Pancreas (tissue), 10 donors: ENCODE measurements at places on chromosomes 3 and 15. TPM values are rescaled to one million over a fixed set of nuclear protein-coding genes. Genes with fewer than 3 reads are reported as not detected.

The PP2D1 gene
- total RNA-seq, result not detected

The CCDC54 gene
- not detected for total RNA-seq

The FBXO22 gene
- total RNA-seq, result 12.8 TPM

The ADCY5 gene
- 10.4 TPM for total RNA-seq

The AADAC gene
- total RNA-seq, result 83.7 TPM

The PSMD2 gene
- 42.0 TPM for total RNA-seq

The DNAJA4 gene
- total RNA-seq, result 3.0 TPM

The NR2E3 gene
- not detected for total RNA-seq

The PPP1R14D gene
- not detected for total RNA-seq

DNA sequence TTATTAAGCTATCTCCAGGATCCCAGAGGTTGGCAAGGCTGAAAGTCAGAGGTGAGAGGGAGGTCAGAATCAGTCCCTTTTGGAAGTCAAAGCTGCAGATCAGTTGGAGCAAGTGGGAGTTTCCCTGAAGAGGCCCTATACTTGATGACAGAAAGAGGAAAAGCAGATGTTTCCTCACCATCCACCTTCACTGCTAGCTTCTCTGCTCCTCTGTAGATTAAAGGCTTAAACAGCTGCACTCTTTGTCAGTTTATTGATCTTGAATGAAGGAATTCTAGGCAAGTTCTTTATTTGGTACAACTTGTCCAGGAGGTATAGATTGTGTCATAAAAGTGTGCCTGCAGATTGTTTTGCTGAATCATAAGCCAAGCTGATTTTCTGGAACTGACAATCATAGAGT, 408.2 kb upstream of the TGFBR2 start:
- no peak overlapping the region for H3K27ac ChIP-seq
- H3K36me3 ChIP-seq, result no peaks in the 10 kb centered on the region
- no peaks in the 10 kb centered on the region for H3K4me1 ChIP-seq
- H3K4me3 ChIP-seq, result no peak overlapping the region
- no peak for DNase-seq

- peak overlapping the region; percentile 6 for H3K4me3 ChIP-seq
- H3K27ac ChIP-seq, result no peak overlapping the region
- no peak for DNase-seq
- no peaks in the 10 kb centered on the region for H3K27me3 ChIP-seq
- no peaks in the 10 kb centered on the region for H3K36me3 ChIP-seq
These were observed 59.3 kb upstream of the CHMP2B start for GRCh38 chr3:87167628-87168456.

DNA sequence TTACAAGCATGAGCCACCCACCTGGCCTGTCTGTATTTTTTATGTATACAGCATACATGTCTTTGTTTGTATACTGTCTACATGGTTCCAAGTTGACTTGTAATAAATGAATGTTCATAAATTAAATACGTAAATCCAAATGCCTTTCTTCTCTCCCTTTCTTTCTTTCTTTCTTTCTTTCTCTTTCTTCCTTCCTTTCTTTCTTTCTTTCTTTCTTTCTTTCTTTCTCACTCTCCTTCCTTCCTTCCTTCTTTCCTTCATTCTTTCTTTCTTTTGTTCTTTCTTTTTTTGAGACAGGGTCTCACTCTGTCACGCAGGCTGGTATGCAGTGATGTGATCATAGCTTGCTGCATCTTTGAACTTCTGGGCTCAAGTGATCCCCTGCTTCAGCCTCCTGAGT, 17.1 kb upstream of the ZNF710 start:
- H3K36me3 ChIP-seq, result no peaks in the 10 kb centered on the region
- H3K4me1 ChIP-seq, result no peaks in the 10 kb centered on the region
- H3K27me3 ChIP-seq, result no peaks in the 10 kb centered on the region
- no peak overlapping the region for H3K27ac ChIP-seq

- no peaks in the 10 kb centered on the region for H3K36me3 ChIP-seq
- H3K27me3 ChIP-seq, result no peaks in the 10 kb centered on the region
- no peak overlapping the region for H3K4me3 ChIP-seq
These were observed 115.4 kb downstream of the CLSTN2 start for GRCh38 chr3:140050396-140050795.

DNA sequence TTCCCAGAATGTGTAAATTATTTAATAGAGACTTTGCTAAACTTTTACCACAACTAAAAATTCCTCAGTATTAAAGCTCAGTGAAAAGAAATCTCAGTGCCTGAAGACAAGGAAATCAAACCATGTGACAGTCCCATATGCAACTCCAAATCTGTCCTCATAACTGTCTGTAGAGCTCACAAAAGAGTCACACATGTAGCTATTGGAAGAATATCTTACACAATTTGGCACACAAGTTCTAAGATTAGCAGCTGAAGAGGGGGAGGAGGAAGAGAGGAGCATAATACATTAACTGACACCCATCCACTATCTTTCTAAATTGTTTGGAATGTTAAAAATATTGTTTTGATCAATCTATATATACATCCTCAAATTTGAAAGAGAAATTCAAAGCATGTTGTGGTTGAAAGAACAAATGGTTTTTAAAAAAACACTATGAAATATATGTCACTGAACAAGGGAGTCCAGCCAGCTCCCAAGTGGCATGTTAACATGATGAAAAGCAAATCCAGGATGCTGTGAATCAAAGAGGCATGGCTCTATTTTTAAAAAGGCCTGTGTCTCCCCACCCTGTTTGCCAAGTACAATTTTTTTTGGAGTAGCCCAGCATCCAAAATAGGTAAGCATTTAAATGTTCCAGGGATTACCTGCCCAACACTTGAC, 126.3 kb upstream of the NANOGP8 start:
- H3K27me3 ChIP-seq, result no peaks in the 10 kb centered on the region
- no peaks in the 10 kb centered on the region for H3K4me1 ChIP-seq
- no peak overlapping the region for H3K27ac ChIP-seq
- no peak overlapping the region for H3K4me3 ChIP-seq
- DNase-seq, result no peak

DNA sequence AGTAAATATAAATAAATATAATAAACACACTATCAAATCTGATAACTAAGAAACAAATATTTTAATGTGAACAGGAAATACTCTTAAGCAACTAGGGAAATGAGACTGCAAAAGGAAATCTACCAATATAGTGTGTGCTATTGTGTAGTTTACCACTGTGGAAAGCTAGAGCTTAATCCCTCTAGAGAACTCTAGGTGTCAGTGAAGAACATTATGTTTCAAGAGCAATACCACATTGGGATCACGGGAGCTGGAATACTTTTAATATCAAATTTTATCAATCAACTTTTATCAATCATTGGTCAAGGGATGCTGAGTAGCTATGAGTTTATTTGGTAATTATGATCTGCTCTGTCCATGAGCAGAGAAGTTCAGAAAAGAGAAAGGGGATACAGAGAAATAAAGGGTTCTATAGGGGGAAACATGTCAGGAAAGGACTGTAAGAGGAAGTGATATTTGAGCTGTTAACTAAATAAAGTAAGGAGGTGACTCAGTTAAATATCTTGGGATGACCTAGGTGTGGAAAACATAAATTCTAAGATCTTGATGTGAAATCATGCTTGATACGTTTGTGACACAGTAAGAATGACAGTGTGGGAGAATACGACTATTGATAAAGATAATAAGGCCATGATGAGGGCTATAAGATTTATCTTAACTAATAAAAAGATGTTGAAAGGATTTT, 762.2 kb upstream of the ALCAM start:
- no peak overlapping the region for H3K4me3 ChIP-seq
- no peaks in the 10 kb centered on the region for H3K27me3 ChIP-seq
- DNase-seq, result no peak
- H3K4me1 ChIP-seq, result no peaks in the 10 kb centered on the region
- H3K36me3 ChIP-seq, result no peaks in the 10 kb centered on the region

- no peak for DNase-seq
- H3K27ac ChIP-seq, result no peak overlapping the region
- no peaks in the 10 kb centered on the region for H3K4me1 ChIP-seq
- H3K4me3 ChIP-seq, result no peak overlapping the region
These were observed 58.3 kb downstream of the GPR171 start for GRCh38 chr3:151144760-151145159.

DNA sequence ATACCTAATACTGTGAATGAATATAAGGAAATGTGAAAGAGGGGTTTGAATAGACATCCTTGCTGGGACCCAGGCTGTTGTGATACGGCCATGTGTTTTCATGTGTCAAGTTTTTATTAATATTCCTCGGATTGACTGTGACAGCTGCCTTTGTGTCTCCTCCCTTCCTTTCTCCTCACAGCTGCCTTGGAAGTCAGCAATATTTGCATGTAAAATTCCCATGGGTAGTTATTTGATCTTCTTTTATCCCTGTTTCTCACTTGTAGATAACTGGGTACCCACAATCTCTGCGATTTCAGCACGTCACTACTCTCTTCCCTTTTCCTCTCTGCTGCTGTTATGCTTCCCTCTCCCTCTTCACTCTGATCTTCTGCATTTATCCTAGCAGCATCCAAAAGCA, 9.4 kb downstream of the GPR156 start:
- H3K27ac ChIP-seq, result no peak overlapping the region
- no peak for DNase-seq
- H3K4me1 ChIP-seq, result no peaks in the 10 kb centered on the region
- no peak overlapping the region for H3K4me3 ChIP-seq

GRCh38 chr15:70569091-70569713, 194.2 kb downstream of the UACA start:
- H3K36me3 ChIP-seq, result no peaks in the 10 kb centered on the region
- peaks cover 5% of the 10 kb centered on the region for H3K27me3 ChIP-seq
- DNase-seq, result no peak
- no peaks in the 10 kb centered on the region for H3K4me1 ChIP-seq

DNA sequence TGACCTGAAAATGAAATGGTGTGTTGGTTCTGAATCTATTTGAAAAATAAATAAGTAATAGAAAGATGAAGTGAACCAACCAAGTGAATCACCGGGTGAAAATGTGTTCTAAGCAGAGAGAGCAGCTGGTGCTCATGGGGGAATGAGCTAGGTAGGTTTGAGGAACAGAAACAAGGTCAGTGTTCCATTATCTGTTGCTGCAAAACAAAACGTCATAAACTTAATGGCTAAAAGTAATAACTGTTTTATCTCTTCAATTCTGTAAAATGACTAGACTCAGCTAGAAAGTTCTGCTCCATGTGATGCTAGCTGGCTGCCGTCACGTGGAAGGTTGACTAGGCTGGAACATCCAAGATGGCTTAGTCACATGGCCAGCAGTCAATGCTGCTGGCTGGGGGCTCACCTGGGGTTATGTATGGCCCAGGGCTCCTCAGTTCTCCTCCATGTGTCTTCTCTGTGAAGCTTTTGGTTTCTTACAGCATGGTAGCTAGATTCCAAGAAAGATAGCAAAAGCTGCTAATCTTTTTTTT, 13.3 kb upstream of the SH3BP5 start:
- H3K4me1 ChIP-seq, result no peaks in the 10 kb centered on the region
- no peak for DNase-seq
- H3K27ac ChIP-seq, result no peak overlapping the region
- no peaks in the 10 kb centered on the region for H3K27me3 ChIP-seq

DNA sequence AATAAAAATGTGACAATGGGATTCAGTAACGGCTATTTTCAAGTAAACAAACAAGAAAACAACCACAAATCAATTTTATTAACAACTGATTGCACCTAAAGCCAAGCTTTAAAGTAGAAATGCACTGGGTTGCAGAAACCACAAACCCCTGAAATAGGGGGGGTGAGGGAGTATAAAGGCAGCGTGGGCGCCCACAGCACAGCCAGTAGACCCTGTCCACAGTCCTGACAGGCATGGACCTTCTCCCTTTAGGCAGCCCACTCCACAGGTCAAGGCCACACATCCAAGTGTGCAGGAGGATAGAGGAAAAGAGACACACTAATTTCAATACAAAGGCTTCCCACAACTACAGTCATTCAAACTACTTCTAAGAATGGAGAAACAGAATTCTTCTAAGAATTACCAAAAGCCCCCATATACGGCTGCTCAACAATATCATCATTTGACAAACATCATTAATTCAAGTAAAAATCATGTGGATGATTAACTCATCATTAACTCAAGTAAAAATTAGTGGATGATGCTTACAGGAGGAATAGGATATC, 48.7 kb downstream of the CHSY1 start:
- DNase-seq, result no peak
- peaks cover 7% of the 10 kb centered on the region for H3K4me1 ChIP-seq
- H3K27ac ChIP-seq, result no peak overlapping the region
- no peaks in the 10 kb centered on the region for H3K27me3 ChIP-seq
- H3K4me3 ChIP-seq, result no peak overlapping the region

- H3K36me3 ChIP-seq, result no peaks in the 10 kb centered on the region
- no peak overlapping the region for H3K27ac ChIP-seq
- no peak overlapping the region for H3K4me3 ChIP-seq
- H3K4me1 ChIP-seq, result no peaks in the 10 kb centered on the region
These were observed 16.4 kb downstream of the CCR1 start for GRCh38 chr3:46191730-46192129.

- no peak overlapping the region for H3K4me3 ChIP-seq
- DNase-seq, result no peak
- H3K27ac ChIP-seq, result no peak overlapping the region
- no peaks in the 10 kb centered on the region for H3K27me3 ChIP-seq
- H3K4me1 ChIP-seq, result no peaks in the 10 kb centered on the region
These were observed 226.7 kb upstream of the ALCAM start for GRCh38 chr3:105139881-105140560.

- no peaks in the 10 kb centered on the region for H3K27me3 ChIP-seq
- H3K4me3 ChIP-seq, result no peak overlapping the region
- DNase-seq, result peak; percentile 33
- no peak overlapping the region for H3K27ac ChIP-seq
These were observed 1309.1 kb upstream of the CADM2 start for GRCh38 chr3:83649692-83650091.

- no peak overlapping the region for H3K4me3 ChIP-seq
- H3K27ac ChIP-seq, result no peak overlapping the region
- no peaks in the 10 kb centered on the region for H3K27me3 ChIP-seq
- no peak for DNase-seq
These were observed 13.1 kb downstream of the DNAAF4 start for GRCh38 chr15:55494931-55495330.

DNA sequence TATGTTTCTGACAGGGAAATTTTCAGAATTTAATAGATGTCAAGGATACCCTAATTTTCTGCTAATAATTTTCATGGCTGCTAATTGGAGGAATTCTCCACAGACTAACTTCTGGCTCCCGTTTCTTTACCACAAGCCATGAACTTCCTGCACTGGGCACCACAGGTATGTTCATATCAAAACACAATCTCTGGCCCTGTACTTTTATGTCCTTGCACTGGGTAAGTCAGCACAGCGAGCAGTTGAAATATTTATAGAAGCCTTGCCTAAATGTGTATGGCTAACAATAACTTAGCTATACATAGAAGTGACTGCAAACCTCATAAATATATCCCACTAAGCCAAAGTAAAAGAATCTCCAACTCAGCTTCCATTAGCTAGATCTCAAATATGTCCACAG, 246.9 kb downstream of the ZIC1 start:
- no peaks in the 10 kb centered on the region for H3K36me3 ChIP-seq
- no peak overlapping the region for H3K27ac ChIP-seq
- no peak for DNase-seq
- no peak overlapping the region for H3K4me3 ChIP-seq

DNA sequence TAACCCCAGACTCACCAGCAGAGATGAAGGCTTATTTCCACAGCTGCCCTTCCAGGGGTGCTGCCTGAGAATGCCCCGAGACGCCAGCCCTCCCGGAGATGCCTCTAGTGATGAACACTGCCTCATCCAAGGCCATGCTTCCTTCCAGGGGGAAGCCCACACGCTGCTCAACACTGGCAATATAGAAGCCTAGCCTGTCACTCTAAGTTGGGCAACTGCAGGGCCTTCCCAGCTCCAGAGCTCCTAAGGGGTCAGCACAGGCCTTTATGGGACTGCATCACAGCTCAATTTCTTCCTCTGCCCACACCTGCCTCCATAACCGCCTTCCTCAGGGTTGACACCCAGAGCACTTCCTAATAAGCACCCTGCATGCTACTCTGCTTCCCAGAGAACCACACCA, 217.7 kb downstream of the ABHD5 start:
- no peak overlapping the region for H3K27ac ChIP-seq
- no peaks in the 10 kb centered on the region for H3K36me3 ChIP-seq
- H3K4me1 ChIP-seq, result no peaks in the 10 kb centered on the region
- no peak for DNase-seq
- H3K27me3 ChIP-seq, result no peaks in the 10 kb centered on the region
